Smooth muscle cell of the pulmonary artery (primary cell): ENCODE measurements at places on chromosomes 11 and 22. TPM values are rescaled to one million over a fixed set of nuclear protein-coding genes. Genes with fewer than 3 reads are reported as not detected.

MMP12 gene
- 0.07 and 0.17 TPM in 2 replicates for total RNA-seq

DRICH1 gene
- 0.17 and 0.26 TPM in 2 replicates for total RNA-seq

FAM111B gene
- 2.0 and 4.2 TPM in 2 replicates for total RNA-seq

CEND1 gene
- 0.20 and 0.56 TPM in 2 replicates for total RNA-seq

TFIP11 gene
- 30.0 and 30.5 TPM in 2 replicates for total RNA-seq

ROM1 gene
- total RNA-seq, result 3.1 and 5.8 TPM in 2 replicates

OR8D1 gene
- not detected in 2 replicates for total RNA-seq

OR8A1 gene
- not detected in 2 replicates for total RNA-seq

PATE4 gene
- total RNA-seq, result not detected in 2 replicates

RGL4 gene
- total RNA-seq, result not detected in 2 replicates

NDUFS3 gene
- 37.5 and 41.7 TPM in 2 replicates for total RNA-seq

RFPL2 gene
- not detected in 2 replicates for total RNA-seq

PPP1R14B gene
- total RNA-seq, result 144 and 186 TPM in 2 replicates

RELT gene
- 5.1 TPM in 2 replicates for total RNA-seq

NCF4 gene
- total RNA-seq, result not detected in 2 replicates

CTSW gene
- 0.07 TPM in 1 of 2 replicates, not detected in the other for total RNA-seq

DNHD1 gene
- total RNA-seq, result 9.0 and 10.7 TPM in 2 replicates

MPEG1 gene
- total RNA-seq, result not detected in 2 replicates
